T-helper 17 cell (primary cell): ENCODE measurements at places on chromosomes 3 and 15.

GRCh38 chr3:141426404-141427034, 58.2 kb downstream of the ZBTB38 start:
- DNase-seq: no peak

- no peak for DNase-seq
Observed at GRCh38 chr15:78070049-78070700, 7.3 kb downstream of the TBC1D2B start.

DNA sequence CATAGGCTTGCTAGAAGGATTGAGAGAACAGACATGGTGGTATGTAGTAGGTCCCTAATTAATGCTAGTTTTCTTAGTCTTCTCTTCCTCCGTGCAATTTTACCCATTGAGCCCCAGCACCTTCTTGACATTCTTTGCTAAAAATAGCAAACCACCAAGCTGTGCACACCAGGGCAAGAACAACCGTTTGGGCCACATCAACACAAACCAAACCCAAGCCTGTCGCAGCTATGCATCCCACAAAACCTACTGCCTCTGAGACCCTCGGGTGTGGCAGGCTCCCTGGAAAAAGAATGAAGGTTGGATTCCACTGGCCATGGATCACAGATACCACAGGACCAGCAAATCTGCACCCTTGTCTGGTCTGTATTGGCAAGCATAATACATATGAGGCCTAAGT, 27.1 kb downstream of the HEG1 start:
- DNase-seq: no peak

GRCh38 chr3:58041826-58042324, 33.7 kb downstream of the FLNB start:
- no peak for DNase-seq

- DNase-seq: no peak
Observed at GRCh38 chr15:51198701-51199232, 104.1 kb upstream of the TNFAIP8L3 start.

- no peak for DNase-seq
Observed at GRCh38 chr3:128623762-128624176, 26.8 kb downstream of the RPN1 start.

DNA sequence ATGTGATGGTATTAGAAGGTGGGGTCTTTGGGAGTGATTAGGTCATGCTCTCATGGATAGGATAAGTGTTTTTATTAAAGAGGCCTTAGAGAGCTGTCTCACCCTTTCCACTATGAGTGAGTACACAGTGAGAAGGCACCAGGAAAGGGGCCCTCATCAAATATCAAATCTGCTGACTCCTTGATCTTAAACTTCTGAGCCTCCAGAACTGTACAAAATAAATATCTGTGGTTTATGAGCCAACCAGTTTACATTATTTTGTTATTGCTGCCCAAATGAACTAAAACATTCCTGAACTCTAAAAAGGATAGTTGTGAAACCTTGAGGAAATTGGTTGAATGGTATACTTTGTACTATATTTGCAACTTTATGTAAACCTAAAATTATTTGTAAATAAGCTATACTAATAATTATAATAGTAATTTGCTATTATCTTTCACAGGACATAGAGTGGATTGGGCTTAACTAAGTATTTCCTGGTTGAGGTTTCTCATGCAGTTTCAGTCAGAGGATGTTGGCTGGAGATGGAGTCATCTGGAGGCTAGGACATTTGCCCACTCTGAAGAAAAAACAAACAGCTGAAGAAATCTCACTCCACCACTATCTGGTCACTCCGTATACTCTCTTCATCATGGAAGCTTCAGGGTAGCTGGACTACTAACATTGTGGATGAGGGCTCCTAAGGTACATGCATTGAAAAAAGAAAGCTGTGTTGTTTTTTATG, 1068.6 kb upstream of the CADM2 start:
- DNase-seq: no peak

- no peak for DNase-seq
Observed at GRCh38 chr15:68704496-68705021, 116.1 kb downstream of the ANP32A start.

DNA sequence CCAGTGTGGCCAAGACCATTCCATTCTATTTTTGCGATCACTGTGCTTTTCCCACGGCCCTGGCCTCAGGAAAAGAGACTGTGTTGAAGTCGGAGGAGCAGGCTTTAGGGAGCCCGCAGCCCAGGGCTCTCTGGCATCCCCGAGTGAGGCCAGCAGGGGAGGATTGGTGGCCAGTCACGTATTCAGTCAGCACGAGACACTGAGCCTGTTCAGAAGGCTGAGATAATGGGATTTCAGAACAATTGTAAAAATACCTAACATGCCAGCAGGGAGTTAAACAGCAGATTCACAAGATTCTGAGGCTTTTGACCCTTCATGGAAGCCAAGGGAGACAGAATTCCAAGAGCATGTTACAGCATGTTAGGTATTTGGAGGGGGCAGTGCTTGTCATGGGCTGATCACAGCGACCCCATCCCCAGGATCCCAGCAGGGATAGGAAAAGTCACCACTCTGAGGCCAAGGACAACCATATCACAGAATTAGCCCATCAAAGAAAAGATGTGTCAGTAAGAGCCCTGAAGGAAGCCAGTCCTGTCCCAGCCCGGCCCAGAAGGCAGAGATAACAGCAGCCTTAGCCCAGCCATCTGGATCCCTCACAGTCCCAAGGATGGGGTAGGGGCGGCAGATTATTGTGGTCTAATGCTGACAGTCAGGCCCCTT, 40.6 kb downstream of the AMOTL2 start:
- DNase-seq: no peak

- DNase-seq: no peak
Observed at GRCh38 chr3:129463716-129464115, 23.7 kb downstream of the IFT122 start.

- DNase-seq: no peak
Observed at GRCh38 chr3:42635111-42635510, 18.4 kb upstream of the ZBTB47 start.

GRCh38 chr3:45549961-45550360, 44.6 kb upstream of the LIMD1 start:
- DNase-seq: no peak

GRCh38 chr3:136120373-136121348, 75.5 kb downstream of the MSL2 start:
- no peak for DNase-seq

DNA sequence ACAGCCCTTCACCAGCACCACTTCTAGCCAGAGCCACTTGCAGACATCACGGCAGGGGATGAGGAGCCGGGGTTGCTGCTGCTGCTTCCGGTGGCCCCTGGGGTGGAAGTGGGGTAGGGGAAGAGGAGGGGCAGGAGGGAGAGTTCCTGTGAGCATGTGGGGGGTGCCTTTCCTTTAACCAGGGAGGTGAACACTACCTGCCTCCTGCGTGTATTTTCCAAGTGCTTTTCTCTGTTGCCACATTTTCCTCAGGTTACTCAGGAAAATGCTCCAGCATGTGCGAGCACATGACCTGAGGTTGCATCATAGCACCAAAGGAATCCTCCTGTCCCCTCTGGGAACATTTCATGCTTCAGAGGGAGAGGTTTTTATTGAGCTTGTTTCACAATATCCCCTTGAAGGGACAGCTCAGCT, 12.2 kb upstream of the SACM1L start:
- DNase-seq: peak; percentile 39

GRCh38 chr3:129974833-129975704, 549 bp downstream of the TRH start:
- no peak for DNase-seq

DNA sequence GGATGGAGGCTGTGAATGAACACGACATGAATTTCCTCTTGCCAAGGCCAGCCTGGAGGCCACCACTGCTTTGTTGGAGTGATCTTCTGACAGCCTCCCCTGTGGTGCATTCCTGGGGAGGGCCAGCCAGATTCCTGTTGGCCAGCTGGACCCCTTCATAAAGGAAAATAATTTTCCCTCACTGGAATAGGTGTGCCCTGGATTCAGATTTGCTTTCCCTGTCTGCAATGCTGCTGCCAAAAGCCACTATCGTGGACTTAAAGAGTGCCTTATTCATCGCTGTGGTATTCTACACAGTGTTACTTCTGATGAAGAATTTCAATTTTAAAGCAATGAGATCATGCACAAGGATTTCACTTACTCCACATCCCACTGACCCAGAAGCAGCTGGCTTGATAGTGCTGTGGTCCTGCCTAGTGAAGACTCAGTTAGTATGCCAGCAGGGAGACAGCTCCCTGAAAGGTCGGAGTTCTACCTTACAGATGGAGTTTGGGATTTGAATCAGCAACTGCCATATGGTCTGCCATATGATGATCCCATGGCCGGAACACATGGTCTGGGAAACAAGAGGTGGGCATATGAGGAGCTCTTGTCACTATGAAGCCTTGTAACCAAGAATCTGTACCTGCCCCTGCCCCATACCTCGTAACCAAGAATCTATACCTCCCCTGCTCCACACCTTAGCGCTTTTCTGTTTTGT, 145.2 kb downstream of the KLF13 start:
- no peak for DNase-seq

- DNase-seq: no peak
Observed at GRCh38 chr3:49271047-49271446, 6.0 kb downstream of the C3orf62 start.

DNA sequence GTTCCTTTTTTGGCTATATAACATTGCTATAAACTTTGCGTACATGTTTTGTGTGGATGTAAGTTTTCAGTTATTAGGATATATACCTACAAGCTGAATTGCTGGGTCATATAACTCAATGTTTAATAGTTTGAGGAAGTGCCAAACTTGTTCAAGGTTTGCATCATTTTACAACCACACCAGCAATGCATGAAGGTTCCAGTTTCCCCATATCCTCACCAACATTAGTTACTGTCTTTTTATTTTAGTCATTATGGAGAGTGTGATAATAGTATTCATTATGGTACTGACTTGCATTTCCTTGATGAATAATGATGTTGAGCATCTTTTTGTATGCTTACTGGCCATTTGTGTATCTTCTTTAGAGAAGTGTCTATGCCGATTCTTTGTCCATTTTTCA, 112.3 kb downstream of the NR1I2 start:
- no peak for DNase-seq

GRCh38 chr3:138803006-138803653, 31.6 kb downstream of the PIK3CB start:
- no peak for DNase-seq

DNA sequence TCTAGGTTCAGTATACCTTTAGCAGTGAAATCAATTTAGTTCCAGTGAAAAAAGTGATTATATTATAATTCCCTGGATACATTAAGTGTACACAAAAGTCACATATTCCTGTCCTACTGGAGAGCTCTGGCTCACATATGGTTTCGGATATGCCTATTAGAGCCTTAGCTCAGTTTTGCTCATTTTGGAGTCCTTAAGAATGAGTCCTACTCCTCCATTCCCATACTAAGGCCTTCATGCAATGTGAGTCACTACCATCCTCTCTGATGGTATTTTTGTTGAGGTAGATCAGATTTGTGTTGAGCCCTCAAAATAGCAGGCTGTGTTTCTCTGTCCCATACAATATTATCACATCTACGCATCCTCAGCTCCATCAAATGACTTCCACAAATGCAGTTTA, 294.2 kb upstream of the COL8A1 start:
- DNase-seq: no peak

DNA sequence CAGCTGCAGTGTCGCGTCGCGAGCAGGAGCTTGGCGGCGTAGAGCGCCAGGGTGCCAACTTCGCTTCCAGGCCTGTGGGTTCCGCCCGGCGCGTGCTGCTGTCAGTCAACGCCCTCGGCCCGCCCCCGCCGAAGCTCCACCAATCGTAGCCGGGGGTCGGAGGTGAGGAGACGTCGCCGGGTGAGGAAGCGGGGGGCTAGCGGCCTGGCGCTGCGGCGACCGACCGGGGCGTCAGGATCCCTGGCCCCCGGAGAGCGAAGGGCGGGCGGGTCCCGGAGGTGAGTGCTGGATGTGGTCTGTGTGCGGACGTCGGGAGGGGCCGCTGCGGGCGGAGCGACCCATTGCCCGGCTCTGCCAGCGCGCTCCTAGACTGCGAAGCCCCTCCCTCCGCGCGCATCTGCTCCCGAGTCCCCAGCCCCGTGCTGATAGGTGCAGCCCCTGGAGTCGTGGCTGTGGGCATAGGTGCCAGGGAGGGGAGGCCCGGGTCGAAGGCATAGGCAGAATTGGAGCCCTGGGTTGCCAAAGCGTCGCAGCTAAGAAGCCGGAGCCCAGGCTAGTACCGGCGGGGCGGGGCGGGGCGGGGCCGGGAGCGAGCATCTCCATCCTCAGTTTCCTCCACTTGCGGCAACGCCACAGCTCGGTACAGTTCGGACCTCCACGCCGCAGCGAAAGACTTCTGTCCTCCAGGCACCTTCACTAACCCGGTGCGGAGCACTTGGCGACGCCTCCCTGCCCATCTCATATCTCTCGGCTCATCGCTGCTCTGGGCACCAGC, at the start of gene NXPE3:
Gene NXPE3, plus strand, starts transcription at position 165 of the 775 bp plus-strand sequence. CDS start 6,386 bp downstream, outside the sequence.
- DNase-seq: peak; percentile 91

DNA sequence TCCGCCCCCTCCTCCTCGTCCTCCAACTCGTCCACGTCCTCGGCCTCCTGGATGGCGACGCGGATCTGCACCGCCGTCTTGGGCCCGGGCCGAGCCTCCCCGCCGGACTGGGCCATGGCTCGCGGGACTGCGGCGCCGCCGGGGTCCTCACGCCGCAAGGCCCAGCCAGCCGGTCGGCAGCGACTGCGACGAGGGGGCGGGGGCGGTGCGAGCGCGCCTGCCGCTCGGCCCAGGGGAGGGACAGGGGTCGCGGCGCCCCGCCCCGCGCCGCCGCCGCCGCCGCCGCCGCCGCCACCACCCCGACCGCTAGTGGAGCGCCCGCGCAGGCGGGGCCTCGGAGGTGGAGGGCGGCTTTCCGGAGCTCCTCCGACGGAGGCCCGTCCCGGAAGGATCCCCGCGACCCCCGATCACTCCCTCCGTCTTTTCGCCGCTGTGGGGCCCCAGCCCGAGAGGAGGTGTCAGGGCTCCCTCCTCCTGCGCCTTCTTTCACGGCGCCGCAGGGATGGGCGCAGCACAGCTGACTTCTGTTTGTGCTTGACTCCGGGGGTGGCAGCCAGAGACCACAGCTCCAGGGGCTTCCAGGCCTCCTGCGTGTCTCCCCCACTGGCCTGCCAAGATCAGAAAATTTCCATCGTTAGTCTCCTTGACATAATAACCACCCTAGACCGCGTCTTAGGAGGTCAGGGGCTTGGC, at the start of gene LARP6:
Gene LARP6, minus strand, starts transcription at position 185 of the 693 bp plus-strand sequence. Its CDS starts 69 bp downstream, at position 116.
- no peak for DNase-seq

DNA sequence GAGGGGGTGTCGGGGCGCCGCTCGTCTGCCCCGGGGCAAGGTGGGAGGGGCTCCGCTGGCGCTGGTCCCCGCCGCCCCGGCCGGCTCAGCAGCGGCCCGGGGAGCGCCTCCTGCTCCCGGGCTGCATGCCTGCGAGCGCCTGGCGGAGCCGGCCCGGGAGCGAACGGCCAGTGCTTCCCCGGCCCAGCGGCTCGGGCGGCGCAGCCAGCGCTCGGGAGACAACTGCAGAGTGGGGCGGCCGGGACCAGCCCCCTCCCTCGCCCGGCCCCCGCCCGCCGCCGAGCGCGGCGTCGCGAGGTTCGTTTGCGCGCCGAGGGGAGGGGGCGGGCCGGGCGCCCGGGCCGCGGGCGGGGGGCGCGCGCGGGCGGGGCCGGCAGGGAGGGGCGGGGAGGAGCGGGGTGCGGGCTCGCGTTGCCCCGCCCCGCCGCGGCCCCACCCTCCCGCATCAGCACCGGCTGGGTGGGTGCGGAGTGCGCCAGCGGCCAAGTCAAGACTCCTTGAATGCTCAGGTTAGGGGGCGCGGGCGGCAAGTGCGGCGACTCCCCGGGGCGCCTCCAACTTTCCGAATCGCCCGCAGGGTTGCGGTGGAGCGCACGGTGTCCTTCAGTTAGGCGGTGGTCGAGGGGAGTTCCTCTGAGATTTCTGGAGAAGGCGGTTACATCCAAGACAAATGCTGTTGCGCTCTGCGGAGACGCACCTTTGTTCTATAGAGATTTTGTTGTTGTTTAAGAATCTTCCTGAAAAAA, at the start of gene RGMA:
Gene RGMA, minus strand, starts transcription at position 231 of the 746 bp plus-strand sequence. CDS start 279 bp downstream, outside the sequence.
- DNase-seq: no peak
